CD14-positive monocyte (primary cell): ENCODE measurements at places on chromosomes 1 and 21. TPM values are rescaled to one million over a fixed set of nuclear protein-coding genes. Genes with fewer than 3 reads are reported as not detected.

Gene SETD4
- 5.5 and 10.8 TPM in 2 replicates for polyA plus RNA-seq

Gene PALMD
- not detected in 2 replicates for polyA plus RNA-seq

Gene GFI1
- not detected for polyA plus RNA-seq

Gene TCP10L
- polyA plus RNA-seq, result 0.41 TPM

Gene CORT
- polyA plus RNA-seq, result not detected

Gene LRRC8C
- polyA plus RNA-seq, result 7.6 and 16.3 TPM in 2 replicates

Gene KRTAP23-1
- not detected in 2 replicates for polyA plus RNA-seq

Gene MT1HL1
- not detected in 2 replicates for polyA plus RNA-seq

Gene NSL1
- polyA plus RNA-seq, result 62.3 TPM

Gene TMEM52
- not detected for polyA plus RNA-seq

Gene BEND5
- polyA plus RNA-seq, result 0.04 and 0.13 TPM in 2 replicates

Gene VHLL
- not detected in 2 replicates for polyA plus RNA-seq

Gene NCAM2
- polyA plus RNA-seq, result not detected

Gene MTARC1
- 80.6 TPM for polyA plus RNA-seq

Gene OR6K3
- not detected for polyA plus RNA-seq

Gene OLFM3
- not detected in 2 replicates for polyA plus RNA-seq

Gene CHRM3
- polyA plus RNA-seq, result not detected in 2 replicates

Gene IGFN1
- not detected in 2 replicates for polyA plus RNA-seq

Gene NTMT2
- polyA plus RNA-seq, result not detected in 2 replicates

Gene CRYAA
- polyA plus RNA-seq, result not detected in 2 replicates

Gene SLC9C2
- polyA plus RNA-seq, result not detected in 2 replicates

Gene LAMTOR2
- 227 TPM for polyA plus RNA-seq

Gene OR2T11
- not detected for polyA plus RNA-seq

Gene GIPC2
- polyA plus RNA-seq, result not detected
